ENCODE measurements at places on chromosomes 12 and 14.
A peak's percentile ranks its signal among the peaks of the same experiment; 100 is the strongest.

DNA sequence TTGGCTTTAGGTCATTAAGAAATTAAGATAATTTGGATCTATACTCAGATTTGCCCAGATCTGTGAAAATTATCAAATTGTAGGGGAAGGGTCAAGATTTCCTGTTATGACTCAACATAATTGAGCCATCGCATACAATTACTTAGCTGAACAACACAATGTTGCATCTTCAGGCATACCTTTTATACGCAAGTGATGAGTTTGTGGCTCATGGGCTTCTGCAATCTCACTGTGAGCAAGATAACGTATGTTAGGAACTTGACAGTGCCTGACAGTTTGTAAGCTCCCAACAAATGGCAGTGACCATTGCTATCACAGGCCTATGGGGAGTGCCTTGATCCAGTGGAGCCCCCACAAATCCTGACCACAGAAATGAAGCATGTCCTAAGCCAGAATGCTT lies 199.7 kb downstream of the BCAT1 start:
- no peak for DNase-seq

GRCh38 chr12:52666471-52666870 lies 13.7 kb downstream of the KRT1 start:
- no peak for DNase-seq

DNA sequence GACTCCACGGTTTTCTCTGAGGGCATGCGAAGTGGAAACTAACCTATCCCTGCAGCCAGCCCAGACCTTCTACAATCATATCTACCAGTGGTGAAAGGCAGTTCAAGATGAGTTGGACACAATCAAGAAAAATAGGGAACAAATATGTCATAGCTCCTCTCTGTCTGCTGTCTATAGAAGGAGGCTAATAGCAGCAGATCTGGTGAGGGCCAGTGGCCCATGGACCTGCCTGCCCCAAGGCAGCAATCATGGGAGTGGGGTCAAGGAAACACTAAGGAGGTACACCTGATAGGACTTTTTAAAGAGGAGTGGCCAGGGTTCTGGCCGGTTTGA lies 149.5 kb downstream of the PRKCH start:
- no peak for DNase-seq

DNA sequence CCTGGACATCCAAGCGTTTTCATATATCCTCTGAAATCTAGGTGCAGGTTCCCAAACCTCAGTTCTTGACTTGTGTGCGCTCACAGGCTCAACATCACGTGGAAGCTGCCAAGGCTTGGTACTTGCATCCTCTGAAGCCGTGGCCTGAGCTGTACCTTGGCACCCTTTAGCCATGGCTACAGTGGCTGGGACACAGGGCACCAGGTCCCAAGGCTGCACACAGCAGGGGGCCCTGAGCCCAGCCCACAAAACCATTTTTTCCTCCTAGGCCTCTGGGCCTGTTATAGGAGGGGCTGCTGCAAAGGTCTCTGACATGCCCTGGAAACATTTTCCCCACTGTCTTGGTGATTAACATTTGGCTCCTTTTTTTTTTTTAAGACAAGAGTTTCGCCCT lies 11.6 kb upstream of the FAM177A1 start:
- no peak for DNase-seq

- DNase-seq = no peak
These were observed 262.0 kb upstream of the TMPO start for GRCh38 chr12:98253207-98254037.

- DNase-seq = no peak
These were observed 232.4 kb downstream of the AEBP2 start for GRCh38 chr12:19671695-19672094.

- no peak for DNase-seq
These were observed 673.0 kb upstream of the LMO3 start for GRCh38 chr12:17278946-17279345.

DNA sequence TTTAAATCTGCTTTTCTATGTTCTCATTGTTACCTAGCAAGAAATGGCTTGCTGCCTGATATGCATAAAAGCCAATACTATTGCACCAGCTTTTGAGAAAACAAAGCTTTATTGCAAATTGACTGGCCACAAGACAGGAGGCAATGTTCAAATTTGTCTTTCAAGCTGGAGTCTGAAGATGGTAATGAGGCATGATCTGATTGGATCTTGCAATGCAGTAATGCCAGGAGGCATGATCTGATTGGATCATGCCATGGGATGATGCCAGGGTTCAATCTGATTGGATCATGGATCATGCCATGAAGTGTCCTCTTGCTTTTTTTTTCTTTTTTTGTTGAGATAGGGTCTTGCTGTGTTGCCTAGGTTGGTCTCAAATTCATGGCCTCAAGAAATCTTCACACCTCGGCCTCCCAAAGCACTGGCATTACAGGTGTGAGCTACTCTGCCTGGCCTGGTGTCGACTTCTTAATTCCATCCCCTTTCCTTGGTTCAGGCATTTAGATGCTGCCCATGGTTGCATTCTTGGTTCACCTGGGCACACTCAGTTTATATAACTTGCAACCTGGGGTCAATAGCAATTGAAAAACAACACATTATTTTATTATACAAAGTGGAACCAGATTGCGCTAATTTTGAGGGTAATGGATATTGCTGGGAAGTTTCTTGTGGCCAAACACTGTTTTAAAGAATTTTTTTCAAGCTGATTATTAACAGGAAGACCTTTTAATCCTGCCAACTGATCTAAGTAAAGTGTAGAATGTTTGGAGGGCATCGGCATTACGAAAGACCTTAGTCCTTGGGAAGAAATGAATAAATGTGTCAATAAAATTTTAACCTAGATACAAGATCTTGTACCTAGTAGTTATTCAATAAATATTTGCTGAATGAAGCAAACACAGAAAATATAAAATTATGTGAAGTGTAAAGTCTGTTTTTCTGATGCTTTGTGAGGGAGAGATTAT lies 38.8 kb downstream of the HSD17B6 start:
- no peak for DNase-seq

- DNase-seq = no peak
These were observed 61.6 kb upstream of the GZMB start for GRCh38 chr14:24695265-24696241.

DNA sequence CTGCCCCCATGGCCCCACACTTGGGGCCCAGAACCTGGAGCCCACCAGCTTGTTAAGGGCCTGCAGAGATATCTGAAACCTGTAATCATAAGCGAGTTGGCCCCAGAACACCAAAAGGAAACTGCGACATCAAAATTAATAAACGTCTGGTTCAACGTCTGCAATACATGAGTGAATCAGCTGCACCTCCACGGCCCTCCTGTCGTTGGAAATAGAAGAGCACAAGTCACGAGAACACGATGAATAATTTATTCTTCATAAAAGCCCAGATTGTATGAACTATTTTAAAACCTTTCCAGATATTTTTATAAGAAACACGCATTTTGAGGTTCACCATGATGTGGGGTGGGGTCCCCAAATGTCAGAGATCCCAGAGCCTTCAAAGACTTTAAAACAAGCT lies 9.7 kb upstream of the CMKLR1 start:
- DNase-seq = no peak

GRCh38 chr14:100634026-100634425 lies 46.8 kb upstream of the BEGAIN start:
- no peak for DNase-seq

- DNase-seq = no peak
These were observed 2.2 kb downstream of the NAB2 start for GRCh38 chr12:57090924-57091637.

DNA sequence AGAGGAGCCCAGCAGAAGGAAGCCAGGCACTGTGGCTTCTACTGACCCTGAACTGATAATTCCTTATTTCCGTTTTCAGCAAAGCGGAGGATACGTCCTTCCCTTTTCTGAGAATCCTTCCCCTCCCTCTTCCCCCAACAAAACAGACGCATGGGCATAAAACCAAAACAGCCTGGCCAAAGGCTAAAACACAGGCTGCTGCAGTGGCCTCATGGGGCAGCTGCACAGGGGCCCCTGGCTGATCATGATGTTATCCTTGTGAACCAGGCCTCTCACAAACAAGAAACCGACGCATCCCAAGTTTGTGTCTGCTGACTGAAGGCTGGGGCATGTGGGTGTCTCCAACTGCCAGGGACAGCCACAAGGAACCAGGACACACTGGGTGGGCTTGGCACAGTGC lies 23.4 kb upstream of the STON2 start:
- DNase-seq = no peak

GRCh38 chr14:87712396-87713090 lies 280.4 kb downstream of the GALC start:
- DNase-seq = peak; percentile 24

GRCh38 chr12:54967461-54967860 lies 17.1 kb downstream of the TESPA1 start:
- no peak for DNase-seq
